ENCODE measurements at places on chromosomes 16 and 17.

DNA sequence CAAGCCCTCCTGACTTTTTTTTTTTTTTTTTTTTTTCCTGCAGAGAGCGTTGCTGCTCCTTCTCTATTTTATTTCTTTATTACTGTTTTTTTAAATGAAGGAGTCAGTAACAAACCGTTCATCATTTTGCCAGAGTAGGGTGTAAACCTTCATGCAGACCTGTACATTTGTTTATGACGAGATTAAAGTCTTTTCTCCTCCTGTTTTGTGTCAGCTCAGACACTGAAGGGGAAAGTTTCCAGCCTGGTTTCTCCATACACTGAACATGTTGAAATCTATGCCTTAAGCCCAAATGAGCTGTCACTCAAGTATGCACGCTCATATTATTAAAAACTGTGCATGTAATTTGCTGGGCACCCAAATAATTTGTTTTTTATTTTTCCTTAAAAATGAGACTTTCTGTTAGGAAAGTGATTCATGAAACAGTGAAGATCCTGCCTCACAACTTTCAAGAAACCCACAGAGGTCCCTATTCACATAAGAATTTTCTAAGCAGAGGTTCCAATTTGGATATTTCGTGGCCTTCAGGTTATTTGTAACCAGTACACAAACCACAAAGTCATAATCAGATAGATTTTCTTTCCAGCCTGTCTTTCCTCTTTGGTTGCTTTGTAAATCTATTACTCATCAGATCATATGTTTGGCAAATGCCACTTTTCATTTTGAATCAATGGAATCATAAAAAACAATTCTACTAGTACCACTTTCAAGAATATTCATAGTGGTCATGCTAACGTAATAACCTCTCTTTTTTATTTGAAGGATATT lies 700.3 kb downstream of the MAF start:
- no peak for DNase-seq

DNA sequence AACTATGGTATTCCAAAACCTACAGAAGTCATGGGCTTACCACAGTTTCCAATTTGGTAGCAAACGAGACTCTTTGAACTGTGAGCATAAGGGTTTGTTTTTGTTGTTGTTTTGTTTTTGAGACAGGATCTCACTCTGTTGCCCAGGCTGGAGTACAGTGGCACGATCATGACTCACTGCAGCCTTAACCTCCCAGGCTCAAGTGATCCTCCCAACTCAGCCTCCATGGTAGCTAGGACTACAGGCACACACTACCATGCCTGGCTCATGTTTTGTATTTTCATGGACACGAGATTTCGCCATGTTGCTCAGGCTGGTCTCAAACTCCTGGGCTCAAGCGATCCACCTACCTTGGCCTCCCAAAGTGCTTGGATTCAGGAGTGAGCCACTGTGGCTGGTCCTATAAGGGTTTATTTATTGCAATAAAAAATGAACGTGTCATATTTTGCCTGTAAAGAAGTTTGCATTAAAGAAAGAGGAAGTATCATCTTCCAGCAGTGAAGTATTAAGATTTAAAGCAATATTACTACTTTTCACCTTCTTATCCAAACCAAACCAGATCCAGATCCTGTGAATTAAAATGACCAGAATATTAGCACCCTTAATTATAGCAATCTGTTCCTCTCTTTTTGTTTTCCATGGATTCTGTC lies 37.2 kb downstream of the KCNJ2 start:
- no peak for DNase-seq

DNA sequence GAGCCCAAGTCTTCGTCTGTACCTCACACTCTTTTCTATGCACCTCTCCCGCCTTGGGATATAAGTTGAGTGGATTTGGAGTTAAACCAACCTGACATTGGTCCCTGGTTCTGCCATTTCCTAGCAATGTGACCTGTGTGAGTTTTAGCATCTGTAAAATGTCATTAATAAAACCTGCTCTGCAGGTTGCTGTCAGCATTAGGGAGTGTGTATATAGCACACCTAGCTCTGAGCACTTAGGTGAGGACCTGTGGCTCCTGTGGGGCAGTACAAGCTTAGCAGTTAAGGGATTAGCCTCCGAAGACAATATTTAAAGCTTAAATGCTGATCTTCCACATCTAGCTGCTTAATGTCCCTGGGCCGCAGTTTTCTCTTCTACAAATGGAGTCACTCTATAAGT lies 248.0 kb downstream of the TMEM114 start:
- peak; percentile 13 for DNase-seq

DNA sequence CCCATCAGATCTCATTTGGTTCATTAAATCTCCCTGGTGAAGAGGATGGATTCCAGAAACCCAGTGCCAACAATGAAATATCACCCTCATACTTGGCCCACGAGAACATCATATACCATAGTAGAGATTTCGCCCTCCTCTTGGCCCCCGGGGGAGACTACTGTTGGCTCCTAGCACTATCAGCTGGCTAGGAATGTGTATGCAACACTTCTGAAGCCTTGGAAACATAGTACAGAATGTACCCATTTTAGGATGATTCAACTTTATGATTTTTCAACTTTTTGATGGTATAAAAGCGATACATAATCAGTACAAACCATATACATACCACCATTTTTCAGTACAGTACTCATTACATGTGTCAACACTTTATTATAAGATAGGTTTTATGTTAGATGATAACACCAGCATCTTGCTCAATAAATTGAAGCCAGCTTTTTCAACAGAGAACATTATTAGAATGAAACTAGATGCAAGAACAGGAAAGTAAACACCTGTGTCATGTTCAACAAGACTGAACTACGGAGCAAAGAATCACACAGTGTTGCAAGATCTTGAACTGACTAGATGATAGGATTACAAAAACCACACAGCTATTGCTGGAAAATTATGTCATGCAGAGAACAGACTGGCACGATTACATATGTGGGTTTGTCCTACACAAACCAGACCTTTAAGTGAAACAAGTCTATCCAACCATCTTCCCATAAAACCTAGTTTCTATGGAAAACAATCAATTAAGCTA lies 17.2 kb downstream of the RSL1D1 start:
- no peak for DNase-seq

DNA sequence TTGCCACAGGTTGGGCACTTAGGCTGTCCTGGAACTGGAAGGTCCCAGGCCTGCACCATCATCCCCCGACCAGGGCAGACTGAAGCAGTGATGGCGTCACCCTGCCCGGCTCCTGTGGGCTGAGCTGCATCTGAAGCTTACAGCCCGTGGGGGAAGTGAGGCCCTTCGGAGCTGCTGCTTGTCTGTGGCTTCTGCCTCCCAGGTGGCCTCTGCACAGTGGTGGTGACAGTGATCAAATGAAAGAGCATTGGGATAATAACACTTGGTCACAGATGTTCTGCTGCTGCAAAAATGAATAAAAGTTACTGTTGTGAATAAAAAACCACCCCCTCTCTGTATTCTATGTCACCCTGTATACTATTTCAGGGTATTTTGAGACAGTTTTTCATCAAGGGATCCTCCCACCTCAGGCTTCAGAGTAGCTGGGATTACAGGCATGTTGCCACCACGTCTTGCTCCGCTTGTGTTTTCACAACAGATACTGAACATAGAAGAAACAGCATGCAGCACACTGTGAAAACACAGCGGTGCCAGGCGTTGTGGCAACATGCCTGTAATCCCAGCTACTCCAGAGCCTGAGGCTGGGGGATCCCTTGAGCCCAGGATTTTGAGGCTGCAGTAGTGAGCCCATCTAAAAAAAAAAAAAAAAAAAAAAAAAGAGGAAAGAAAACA lies 165.0 kb downstream of the LGALS9B start:
- DNase-seq: no peak

- no peak for DNase-seq
Observed at GRCh38 chr17:77535892-77536291, 395.1 kb downstream of the SEC14L1 start.

DNA sequence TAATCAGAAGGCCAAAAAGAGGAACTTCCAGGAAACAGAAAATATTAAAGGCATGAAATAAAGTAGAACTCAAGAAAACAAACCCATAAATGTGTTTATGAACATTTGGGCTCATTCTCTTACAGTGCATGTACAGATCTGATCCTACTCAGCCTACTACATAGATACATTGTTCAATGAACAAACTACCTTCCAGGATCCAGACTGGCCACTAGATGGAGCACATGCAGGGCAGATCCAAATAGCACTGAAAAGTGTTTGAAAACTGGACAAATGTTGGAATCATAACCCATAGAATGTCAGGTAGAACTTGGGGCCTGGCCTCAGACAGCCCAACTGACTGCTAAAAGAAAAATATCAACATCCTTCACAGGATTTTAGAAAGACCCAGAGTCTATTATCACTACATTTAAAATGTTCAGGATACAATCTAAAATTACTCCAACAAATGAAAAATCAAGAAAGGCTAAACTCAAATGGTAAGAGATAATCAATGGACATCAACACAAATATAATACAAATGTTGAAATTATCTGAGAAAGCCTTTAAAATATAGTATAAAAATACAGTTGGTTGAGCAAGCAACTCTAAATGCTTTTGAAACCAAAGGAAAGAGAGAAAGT lies 122.4 kb upstream of the NUDT7 start:
- peak; percentile 38 for DNase-seq
